ENCODE measurements at places on chromosomes 7 and 10. TPM values are rescaled to one million over a fixed set of nuclear protein-coding genes. Genes with fewer than 3 reads are reported as not detected.
A peak's percentile ranks its signal among the peaks of the same experiment; 100 is the strongest.

DNA sequence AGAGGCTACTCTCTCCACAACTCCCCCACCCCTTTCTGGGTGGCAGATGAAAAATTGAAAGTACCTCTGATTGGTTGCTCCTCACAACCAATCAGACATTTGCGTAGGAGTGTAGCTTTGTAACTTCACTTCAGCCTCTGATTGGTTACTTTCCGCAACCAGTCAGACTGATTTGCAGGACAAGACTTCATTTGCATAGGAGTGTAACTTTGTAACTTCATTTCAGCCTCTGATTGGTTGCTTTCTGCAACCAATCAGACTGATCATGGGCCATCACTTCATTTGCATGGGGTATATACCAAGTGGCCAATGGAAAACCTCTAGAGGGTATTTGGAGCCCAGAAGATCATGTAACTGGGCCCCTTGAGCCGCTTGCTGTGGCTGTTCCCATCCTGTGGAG is 25.6 kb downstream of the CDNF start:
- no peaks in the 10 kb centered on the region for H3K4me1 ChIP-seq
- no peaks in the 10 kb centered on the region for H3K36me3 ChIP-seq
- DNase-seq, result no peak

DNA sequence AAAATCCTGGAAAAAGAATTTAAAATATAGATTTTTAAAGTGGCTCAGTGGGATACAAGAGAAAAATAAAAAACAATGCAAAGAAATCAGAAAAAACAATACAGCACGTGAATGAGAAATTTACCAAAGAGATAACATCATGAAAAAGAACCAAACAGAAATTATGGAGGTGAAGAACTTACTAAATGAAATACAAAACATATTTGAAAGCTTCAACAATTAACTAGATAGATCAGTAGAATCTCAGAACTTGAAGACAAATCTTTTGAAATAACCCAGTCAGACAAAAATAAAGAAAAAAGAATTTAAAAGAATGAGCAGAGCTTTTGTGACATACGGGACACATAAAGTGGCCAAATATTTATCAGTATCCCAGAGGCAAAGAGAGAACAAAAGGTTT is 71.2 kb upstream of the DIP2C start:
- no peaks in the 10 kb centered on the region for H3K4me1 ChIP-seq
- no peaks in the 10 kb centered on the region for H3K27me3 ChIP-seq
- no peak for DNase-seq
- H3K4me3 ChIP-seq, result no peak overlapping the region
- H3K36me3 ChIP-seq, result no peaks in the 10 kb centered on the region

DNA sequence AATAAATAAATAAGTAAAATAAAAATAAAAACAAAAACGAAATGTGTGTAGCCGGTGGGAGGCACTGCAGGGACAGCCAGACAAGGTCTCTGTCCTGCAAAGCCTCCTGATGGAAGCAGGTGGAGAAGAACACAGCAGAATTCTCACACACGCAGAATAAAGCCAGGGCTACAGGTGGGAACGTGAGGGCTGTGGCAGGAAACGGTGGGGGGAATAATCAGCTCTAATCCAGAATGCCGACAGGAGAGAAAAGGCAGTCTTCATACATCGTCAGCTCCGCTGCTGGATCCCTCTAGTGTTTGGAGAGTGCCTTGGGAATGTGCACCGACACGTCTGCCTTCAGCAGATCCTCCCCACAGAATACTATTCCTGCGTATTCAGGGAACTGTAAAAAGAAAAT is 6.8 kb upstream of the SNX8 start:
- DNase-seq, result peak; percentile 7
- no peaks in the 10 kb centered on the region for H3K27me3 ChIP-seq
- H3K36me3 ChIP-seq, result no peaks in the 10 kb centered on the region
- no peak overlapping the region for H3K4me3 ChIP-seq
- H3K4me1 ChIP-seq, result no peaks in the 10 kb centered on the region

DNA sequence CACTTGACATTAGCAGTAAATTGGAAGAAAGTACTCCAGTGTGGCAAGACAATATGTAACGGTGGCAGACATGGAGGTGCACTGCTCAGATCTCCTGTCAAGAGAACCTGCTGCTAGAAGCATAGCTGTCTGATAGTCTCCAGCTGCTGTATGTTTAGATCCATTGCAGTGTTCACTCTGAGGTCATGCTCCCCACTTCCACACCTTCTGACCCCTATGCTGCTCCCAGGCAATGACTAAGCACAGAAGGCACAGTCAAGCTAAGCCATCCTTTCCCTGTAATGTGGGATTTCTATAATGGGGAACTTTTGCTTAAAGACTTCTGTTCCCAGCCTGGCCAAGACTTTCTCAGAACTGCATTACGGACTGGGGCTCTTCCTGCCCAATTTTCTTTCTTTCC is 315.8 kb downstream of the HPSE2 start:
- no peaks in the 10 kb centered on the region for H3K36me3 ChIP-seq
- H3K4me3 ChIP-seq, result no peak overlapping the region

DNA sequence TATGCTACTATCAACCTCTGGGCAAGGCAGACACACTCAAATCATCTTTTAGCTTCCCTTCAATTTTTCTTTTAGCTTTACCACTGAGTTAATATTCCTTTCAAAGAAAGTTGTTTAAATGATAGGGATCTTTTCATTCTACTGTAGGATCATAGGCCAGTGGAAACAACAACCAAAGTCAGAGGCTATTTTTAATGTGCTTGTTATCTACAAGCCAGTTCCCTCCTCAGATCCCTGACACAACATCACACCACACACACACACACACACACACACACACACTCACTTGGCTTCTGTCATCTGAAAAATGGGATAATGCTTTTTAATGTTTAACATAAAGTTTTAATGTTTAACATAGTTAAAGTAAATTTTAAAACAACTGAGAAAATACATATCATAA is 106.7 kb upstream of the CAV2 start:
- H3K4me3 ChIP-seq, result no peak overlapping the region
- H3K27ac ChIP-seq, result no peak overlapping the region
- DNase-seq, result no peak
- no peaks in the 10 kb centered on the region for H3K36me3 ChIP-seq
- H3K4me1 ChIP-seq, result no peaks in the 10 kb centered on the region

GRCh38 chr10:61702584-61702983 is 39.9 kb downstream of the CABCOCO1 start:
- H3K27ac ChIP-seq, result no peak overlapping the region
- H3K36me3 ChIP-seq, result no peaks in the 10 kb centered on the region
- no peaks in the 10 kb centered on the region for H3K27me3 ChIP-seq
- H3K4me1 ChIP-seq, result no peaks in the 10 kb centered on the region
- no peak overlapping the region for H3K4me3 ChIP-seq

GRCh38 chr7:25642849-25643248 is 414.6 kb upstream of the NPVF start:
- no peak for DNase-seq
- H3K4me1 ChIP-seq, result no peaks in the 10 kb centered on the region
- H3K4me3 ChIP-seq, result no peak overlapping the region
- no peaks in the 10 kb centered on the region for H3K27me3 ChIP-seq

- no peaks in the 10 kb centered on the region for H3K27me3 ChIP-seq
- no peak overlapping the region for H3K4me3 ChIP-seq
- no peak overlapping the region for H3K27ac ChIP-seq
- H3K4me1 ChIP-seq, result no peaks in the 10 kb centered on the region
- H3K36me3 ChIP-seq, result no peaks in the 10 kb centered on the region
These were observed 26.4 kb upstream of the AKR1B10 start for GRCh38 chr7:134500982-134501381.

DNA sequence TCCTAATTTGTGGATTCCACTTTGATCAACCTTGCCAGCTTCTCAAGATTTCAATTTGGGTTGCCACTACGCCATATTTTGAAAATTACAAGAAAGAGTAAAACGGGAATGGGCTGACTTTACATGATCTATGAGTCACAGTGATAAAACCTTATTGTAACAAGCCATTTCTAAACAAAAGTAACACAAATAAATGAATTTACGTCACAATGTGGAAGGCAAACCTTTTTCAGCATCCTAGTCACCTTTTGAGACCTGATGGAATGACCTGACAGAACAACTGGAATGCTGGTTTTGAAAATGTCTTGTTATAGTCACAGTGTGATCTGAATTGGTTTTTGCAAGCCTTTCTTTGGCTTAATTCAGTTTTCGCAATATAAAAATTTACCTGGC is 85.9 kb downstream of the CDK6 start:
- no peaks in the 10 kb centered on the region for H3K36me3 ChIP-seq
- no peaks in the 10 kb centered on the region for H3K27me3 ChIP-seq
- H3K4me3 ChIP-seq, result no peak overlapping the region
- no peak overlapping the region for H3K27ac ChIP-seq

DNA sequence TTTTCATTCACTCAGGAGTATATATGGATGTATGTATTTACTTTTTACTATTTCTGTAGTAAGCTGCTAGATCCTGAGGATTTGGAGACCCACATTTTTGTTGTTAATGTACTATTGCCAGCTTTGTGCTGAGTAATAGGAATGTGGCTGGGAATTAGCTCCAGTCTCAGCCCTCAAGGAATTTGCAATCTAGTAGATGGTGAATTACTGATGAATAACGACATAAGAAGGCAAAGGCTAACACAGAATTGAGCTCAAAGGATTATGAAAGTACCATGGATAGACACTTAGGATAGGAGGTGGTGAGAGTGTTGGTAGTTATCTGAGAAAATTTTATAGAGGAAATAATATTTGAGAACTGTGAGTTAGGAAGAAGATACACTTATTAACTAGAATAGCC is 19.9 kb downstream of the CASD1 start:
- no peak for DNase-seq
- no peak overlapping the region for H3K27ac ChIP-seq
- no peaks in the 10 kb centered on the region for H3K4me1 ChIP-seq
- no peaks in the 10 kb centered on the region for H3K27me3 ChIP-seq
- H3K36me3 ChIP-seq, result no peaks in the 10 kb centered on the region
- H3K4me3 ChIP-seq, result no peak overlapping the region

DNA sequence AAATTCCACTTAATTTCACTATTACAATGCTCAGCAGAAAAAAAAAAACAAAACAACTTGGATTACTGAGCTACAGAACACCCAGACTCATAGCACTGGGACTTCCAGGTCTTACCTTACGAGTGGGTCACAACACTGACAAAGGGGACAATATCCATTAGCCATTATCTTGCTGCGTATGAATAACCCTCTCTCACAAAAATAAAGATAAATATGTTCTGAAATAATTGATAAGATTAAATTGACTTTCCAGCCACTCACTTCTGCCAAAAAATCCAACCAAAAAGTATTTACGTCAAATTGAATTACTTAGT is 128.7 kb downstream of the PKD1L1 start:
- no peak overlapping the region for H3K4me3 ChIP-seq
- no peaks in the 10 kb centered on the region for H3K4me1 ChIP-seq
- H3K27me3 ChIP-seq, result no peaks in the 10 kb centered on the region

- H3K36me3 ChIP-seq, result no peaks in the 10 kb centered on the region
- H3K4me3 ChIP-seq, result no peak overlapping the region
- H3K27me3 ChIP-seq, result no peaks in the 10 kb centered on the region
- peaks cover 9% of the 10 kb centered on the region for H3K4me1 ChIP-seq
- DNase-seq, result no peak
- H3K27ac ChIP-seq, result no peak overlapping the region
These were observed 9.1 kb downstream of the ZMIZ2 start for GRCh38 chr7:44757739-44758138.

- H3K4me1 ChIP-seq, result no peaks in the 10 kb centered on the region
- no peaks in the 10 kb centered on the region for H3K36me3 ChIP-seq
- H3K27ac ChIP-seq, result no peak overlapping the region
- DNase-seq, result no peak
- H3K27me3 ChIP-seq, result no peaks in the 10 kb centered on the region
These were observed 611.2 kb downstream of the PTPRN2 start for GRCh38 chr7:157976406-157976805.

GRCh38 chr7:100852048-100852872 is at the start of gene SLC12A9:
Gene SLC12A9 (plus strand): TSS chr7:100852713. CDS start chr7:100854198, 1,485 bp downstream.
- no peaks in the 10 kb centered on the region for H3K4me1 ChIP-seq
- peak within 1 kb of the TSS; percentile 33 for H3K27ac ChIP-seq
- H3K4me3 ChIP-seq, result peak within 1 kb of the TSS; percentile 52
- H3K27me3 ChIP-seq, result no peaks in the 10 kb centered on the region
- DNase-seq, result peak; percentile 88

DNA sequence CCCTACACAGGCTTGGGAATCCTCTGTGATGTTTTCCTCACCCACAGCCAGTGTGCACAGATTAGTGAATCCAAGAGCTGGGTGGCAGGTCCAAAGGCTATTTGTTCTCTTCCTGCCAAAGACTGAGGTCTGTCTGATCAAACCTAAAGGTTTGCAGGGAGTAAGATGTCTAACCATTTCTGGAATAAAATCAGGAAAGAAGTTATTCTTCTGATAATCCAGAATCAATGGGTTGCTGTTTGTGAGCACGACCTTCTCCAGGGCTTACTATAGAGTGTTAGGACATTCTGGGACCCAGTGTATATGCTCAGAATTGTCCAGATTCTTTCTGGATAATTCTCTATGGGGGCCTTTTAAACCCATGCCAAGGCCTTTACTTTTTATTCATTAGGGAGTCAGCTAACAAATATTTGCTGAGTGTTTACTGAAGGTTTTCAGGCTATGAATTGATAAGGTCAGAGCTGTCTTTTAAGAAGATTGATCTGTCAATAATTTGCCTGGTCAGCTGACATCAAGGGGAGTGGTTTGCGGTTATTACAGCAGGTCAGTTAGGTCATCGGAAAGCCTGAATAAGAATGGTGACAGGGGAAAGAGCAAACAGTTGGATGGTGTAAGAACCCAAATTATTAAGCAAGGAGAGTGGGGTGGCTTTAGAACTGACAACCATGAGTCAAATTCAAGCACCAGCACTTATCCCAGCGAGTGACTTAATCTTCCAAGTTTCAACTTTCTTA is 7.5 kb upstream of the TECTB start:
- no peaks in the 10 kb centered on the region for H3K27me3 ChIP-seq
- H3K4me3 ChIP-seq, result no peak overlapping the region
- no peaks in the 10 kb centered on the region for H3K4me1 ChIP-seq
- no peaks in the 10 kb centered on the region for H3K36me3 ChIP-seq
- no peak overlapping the region for H3K27ac ChIP-seq

- H3K27me3 ChIP-seq, result no peaks in the 10 kb centered on the region
- no peaks in the 10 kb centered on the region for H3K4me1 ChIP-seq
- no peak overlapping the region for H3K4me3 ChIP-seq
- H3K36me3 ChIP-seq, result no peaks in the 10 kb centered on the region
- no peak for DNase-seq
- no peak overlapping the region for H3K27ac ChIP-seq
These were observed 34.2 kb downstream of the PARD3 start for GRCh38 chr10:34780818-34781380.

- H3K4me1 ChIP-seq, result no peaks in the 10 kb centered on the region
- no peak for DNase-seq
- no peaks in the 10 kb centered on the region for H3K36me3 ChIP-seq
- H3K27ac ChIP-seq, result no peak overlapping the region
- H3K27me3 ChIP-seq, result no peaks in the 10 kb centered on the region
- H3K4me3 ChIP-seq, result no peak overlapping the region
These were observed 121.6 kb downstream of the LRRC18 start for GRCh38 chr10:48818081-48818480.

- H3K4me3 ChIP-seq, result no peak overlapping the region
- H3K27ac ChIP-seq, result no peak overlapping the region
- H3K27me3 ChIP-seq, result no peaks in the 10 kb centered on the region
- no peaks in the 10 kb centered on the region for H3K36me3 ChIP-seq
- no peak for DNase-seq
These were observed 120.7 kb upstream of the PLXNA4 start for GRCh38 chr7:132697003-132697402.

Gene GPR158
- 1.5 TPM for total RNA-seq

Gene AS3MT
- 8.4 TPM for total RNA-seq

Gene DGKI
- 0.32 TPM for total RNA-seq

Data from prostate gland (tissue), 2 donors.